ENCODE measurements at places on chromosomes 6 and 20. TPM values are rescaled to one million over a fixed set of nuclear protein-coding genes. Genes with fewer than 3 reads are reported as not detected.

- no peak for DNase-seq
These were observed 17.3 kb downstream of the NSFL1C start for GRCh38 chr20:1449370-1449769.

GRCh38 chr20:63186528-63187316 is 29.2 kb downstream of the YTHDF1 start:
- no peak for DNase-seq

- no peak for DNase-seq
These were observed 485.9 kb downstream of the EYS start for GRCh38 chr6:65221153-65221552.

DNA sequence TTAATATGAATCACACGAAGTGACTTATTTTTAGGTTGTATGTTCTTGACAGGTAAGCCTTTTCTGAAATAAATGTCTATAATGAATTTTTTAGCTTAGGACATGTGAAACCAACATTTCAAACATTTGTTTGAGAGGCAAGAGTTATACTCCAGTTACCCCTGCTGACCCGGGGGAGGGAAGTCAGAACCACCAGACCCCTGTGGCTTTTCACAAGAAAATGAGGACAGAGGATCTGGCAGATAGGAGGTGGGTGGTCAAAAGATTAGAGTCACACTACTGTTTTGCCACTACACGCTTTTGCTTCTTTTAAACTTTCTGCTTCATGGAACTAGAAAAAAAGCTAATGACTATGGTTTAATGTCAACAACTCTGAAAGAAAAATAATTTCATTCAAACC is 27.5 kb upstream of the ADGRF4 start:
- DNase-seq: no peak

GRCh38 chr20:41350408-41350962 is 9.9 kb downstream of the LPIN3 start:
- DNase-seq: no peak

DNA sequence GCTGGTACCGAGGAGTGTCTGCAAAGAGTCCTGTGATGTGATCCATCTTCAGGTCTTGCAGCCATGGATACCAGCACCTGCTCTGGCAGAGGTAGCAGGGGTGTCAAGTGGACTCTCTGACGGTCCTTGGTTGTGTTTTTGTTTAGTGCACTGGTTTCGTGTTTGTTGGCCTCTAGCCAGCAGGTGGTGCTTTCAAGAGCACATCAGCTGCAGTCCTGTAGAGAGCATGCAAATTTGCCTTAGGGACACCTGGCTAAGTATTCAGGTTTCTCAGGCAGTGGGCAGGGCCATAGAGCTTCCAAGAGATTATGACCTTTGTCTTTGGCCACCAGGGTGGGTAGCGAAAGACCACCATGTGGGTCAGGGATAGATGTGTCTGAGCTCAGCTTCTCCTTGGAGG is 14.5 kb upstream of the RGS17 start:
- no peak for DNase-seq

GRCh38 chr6:79702691-79703090 is 71.6 kb downstream of the SH3BGRL2 start:
- DNase-seq: no peak

DNA sequence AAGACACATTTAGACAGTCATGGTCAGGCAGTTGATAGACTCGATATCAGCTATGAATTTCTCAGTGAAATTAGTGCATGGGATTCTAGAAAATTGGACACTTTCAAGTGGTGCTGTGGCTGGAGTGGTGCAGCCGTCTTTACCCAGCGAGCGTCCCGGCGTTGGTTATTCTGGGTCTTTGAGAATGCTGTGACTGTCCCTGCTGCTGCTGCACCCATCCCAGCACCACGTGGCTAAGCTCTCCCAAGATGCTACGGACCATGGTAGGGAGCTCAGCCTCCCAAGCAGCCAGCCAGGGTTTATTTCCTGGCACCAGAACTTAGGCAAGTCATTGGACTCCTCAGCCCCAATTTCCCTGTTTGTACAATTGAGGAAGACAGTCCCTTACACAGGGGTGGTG is 147.2 kb upstream of the RPS6KA2 start:
- DNase-seq: no peak

GRCh38 chr6:133804265-133804664 is 84.6 kb upstream of the TCF21 start:
- no peak for DNase-seq

- DNase-seq: no peak
These were observed 144.9 kb downstream of the WDR27 start for GRCh38 chr6:169556758-169557548.

Gene FAM162B
- polyA plus RNA-seq: 10.9 TPM

Gene FAXC
- polyA plus RNA-seq: 8.4 TPM

Gene MEI4
- polyA plus RNA-seq: not detected

Gene REM1
- not detected for polyA plus RNA-seq

Gene HAO1
- polyA plus RNA-seq: not detected

Gene BMP7
- not detected for polyA plus RNA-seq

Gene ZNF512B
- polyA plus RNA-seq: 6.0 TPM

Gene SPINT3
- polyA plus RNA-seq: not detected

Gene MCCD1
- polyA plus RNA-seq: not detected

Gene TAB2
- polyA plus RNA-seq: 46.4 TPM

Gene MOG
- polyA plus RNA-seq: not detected

Gene SYCP2
- 0.24 TPM for polyA plus RNA-seq
